ENCODE measurements at places on chromosomes 6 and 20.

DNA sequence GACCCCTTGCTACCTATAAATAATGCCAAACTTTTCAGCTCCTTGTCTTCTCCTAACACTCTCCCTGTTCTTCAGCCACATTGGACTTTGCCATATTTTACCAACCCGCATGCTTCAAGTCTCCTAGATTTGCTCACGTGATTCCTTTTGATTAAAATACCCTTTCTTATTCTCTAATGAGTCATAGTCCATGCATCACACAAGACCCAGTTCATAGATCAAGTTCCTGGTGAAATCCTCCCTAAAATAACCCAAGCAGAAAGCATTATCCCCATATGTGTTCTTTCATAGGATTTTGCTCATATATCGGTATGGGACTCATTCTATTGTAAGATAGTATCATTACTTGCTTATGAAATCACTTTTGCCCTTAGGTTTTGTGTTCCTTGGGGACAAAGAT is 108.9 kb upstream of the STXBP5 start:
- no peak for DNase-seq

DNA sequence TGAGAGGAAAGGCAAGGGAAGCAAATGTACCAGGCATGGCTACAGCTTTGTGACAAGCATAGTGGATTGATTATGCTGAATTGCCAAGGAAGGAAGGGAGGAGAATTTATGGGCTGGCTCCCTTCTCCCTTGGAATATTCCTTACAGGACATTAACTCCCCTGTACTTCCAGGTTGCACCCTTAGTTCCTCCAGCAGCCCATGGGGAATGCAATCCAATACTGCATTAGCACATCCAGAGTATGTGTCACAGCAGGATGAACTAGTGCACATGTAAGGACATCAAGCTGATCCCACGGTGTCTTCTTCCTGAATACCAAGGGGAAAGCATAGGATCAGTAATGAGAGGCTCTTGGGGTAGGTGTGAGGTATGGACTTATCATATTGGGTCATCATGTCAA is 390.7 kb upstream of the POU3F2 start:
- DNase-seq: no peak

DNA sequence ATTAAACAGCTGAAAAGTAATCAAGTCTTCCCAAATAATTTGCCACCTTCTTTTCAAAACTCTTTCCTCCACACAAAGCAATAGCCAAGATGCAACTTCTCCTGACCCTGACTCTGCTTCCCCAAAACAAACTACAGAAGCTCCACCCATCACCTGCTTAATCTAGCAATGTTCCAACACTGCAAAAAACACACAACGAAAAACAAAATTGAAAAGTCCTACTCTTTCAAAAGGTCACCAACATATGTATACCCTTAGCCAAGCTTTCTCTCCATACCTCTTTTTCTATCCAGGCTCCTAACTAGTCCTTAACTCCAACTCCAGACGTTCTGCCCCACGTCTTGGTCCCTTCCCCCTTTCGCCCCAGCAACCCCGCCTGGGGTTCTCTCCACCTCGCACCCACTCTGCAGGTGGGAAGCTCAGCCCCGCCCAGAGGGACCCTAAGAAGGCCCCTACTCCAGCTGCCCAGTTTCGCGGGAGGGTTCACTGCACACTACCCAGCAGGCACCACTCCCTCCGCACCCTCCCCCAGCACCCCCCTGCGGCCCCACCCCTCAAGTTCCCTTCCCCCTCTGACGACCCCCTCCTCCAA is 717 bp downstream of the CSNK2A1 start:
- peak; percentile 48 for DNase-seq

GRCh38 chr6:5846889-5847288 is 159.8 kb downstream of the NRN1 start:
- no peak for DNase-seq

DNA sequence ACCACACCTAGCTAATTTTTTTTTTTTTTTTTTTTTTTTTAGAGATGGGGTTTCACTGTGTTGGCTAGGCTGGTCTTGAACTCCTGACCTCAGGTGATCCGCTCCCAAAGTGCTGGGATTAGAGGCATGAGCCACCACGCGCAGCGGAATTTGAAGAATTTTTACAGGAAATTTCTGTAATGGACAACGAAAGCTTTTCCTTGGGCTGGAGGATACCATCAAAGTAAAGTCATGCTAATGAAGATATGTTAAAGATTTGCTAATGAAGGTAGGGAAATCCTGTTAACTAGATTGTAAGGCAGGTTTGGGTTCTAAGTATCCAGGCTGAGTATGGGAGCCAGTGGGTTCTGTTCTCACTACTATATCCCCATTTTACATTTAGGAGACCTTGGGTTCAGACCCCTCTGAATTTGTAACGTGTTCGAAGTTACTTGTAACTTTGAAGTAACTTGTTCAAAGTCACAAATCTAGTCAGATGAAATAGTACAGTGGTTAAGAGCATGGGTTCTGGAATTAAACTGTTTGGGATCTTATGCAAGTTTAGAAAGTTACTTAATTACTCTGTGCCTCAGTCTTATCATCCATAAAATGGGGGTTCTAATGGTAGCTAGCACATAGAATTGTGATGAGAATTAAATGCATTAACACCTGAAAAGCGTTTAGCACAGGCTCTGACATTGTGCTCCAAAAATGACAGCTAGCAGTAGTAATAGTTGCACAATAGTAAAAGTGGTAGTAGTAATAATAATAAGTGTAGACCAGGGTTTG is 123.4 kb upstream of the GPR6 start:
- DNase-seq: no peak

GRCh38 chr6:35049900-35050756 is 91.0 kb downstream of the TCP11 start:
- no peak for DNase-seq

DNA sequence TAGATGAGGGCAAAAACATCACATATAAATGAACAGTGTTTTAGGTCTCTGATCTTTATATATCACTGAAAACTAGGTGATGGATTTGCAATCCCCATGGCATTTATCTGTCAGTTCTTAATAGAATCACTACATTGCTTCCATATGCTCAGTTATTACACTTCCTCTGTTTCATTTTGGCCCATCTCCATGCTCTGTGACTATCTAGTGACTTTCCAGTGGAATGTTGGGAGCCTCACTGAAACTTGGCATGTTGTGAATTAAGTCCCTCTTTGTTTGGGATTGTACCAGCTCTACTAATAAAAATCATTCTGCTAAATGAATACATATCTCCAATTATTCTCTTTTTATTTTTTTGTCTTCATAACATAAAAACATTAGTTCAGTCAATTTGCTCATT is 226.1 kb upstream of the CEP162 start:
- no peak for DNase-seq

DNA sequence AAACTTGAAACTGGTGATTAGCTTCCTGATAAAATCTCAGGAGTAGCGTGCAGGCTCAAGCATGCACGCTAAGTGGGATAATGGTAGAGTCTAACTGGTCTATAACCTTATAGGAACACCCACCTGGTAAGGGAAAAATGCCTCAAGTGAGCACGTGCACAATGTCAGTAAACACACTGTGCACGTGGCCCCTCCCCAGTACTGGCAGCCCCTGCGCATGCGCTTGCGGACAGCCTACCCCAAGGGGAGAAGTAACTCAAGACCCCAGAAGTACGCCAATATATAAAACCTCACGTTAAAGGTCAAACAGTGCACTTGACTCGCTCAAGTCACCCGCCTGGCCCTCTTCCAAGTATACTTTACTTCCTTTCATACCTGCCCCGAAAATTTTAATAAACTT is 23.1 kb upstream of the DOK5 start:
- no peak for DNase-seq

DNA sequence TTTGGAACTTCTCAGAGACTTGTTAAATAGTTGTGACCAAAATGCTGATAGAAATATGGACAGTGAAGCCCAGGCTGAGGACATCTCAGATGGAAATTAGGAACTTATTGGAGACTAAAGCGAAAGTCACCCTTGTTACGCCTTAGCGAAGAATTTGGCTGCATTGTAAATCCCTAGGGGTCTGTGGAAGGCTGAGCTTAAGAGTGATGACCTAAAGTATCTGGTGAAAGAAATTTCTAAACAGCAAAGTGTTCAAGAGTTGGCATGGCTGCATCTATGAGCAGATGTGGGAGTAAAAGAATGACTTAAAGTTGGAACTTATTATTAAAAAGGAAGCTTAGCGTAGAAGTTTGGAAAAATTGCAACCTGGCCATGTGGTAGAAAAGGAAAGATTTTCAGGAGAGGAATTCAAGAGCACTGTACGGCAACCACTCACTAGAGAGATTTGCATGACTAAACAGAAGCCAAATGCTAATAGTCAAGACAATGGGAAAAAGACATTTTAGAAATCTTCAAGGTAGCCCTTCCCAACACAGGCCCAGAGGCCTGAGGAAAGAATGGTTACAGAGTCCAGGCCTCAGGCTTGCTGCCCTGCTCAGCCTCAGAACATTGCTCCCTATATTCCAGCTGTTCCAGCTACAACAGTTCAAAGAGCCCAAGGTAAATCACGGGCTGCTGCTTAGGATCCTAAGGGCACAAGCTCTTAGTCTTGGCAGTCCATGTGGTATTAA is 61.6 kb upstream of the TNFRSF21 start:
- DNase-seq: no peak

DNA sequence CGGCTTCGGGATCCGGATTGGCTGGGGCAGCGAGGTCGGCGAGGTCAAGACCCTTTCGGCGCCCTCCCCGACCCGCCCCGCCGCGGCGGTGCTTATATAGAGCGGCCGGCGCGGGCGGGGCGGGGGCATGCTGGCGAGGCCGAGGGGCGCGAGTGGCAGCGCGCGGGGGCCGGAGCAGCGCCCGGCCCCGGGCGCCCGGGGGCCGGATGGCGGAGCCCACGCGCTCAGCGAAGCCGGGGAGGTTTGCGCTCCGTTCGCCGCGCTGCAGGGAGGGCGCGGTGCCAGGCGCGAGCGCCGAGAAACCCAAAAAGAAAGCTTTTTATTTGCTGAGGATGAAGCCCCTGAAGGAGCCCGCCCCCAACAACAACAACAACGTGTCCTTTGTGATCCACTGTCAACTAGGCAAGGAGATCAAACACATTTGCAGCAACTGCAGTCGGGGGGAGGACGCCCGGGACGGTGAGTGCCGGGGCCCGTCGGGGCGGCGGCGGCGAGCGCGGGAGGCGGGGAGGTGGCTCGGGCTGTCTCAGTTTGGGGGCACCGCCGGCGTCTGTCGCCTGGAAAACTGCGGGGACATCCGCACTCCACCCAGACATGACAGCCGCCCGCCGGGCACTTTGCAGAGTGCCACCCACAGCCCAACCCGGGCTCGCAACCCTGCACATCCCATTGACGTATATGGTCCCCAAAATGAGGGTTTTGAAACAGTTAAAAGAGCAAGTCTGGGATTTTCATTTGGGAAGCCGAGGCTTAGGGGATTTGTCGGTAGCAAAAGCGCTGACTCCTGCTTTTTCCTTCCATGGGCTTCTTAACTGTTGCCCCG is 297.3 kb downstream of the PHACTR1 start:
- DNase-seq: peak; percentile 25

Measured in GM12891 (cell line).